ENCODE measurements at places on chromosomes 5 and 9.

- DNase-seq: no peak
Observed at GRCh38 chr5:8851101-8851500, 694.8 kb downstream of the SEMA5A start.

GRCh38 chr5:140628711-140629110 is 4.3 kb downstream of the CD14 start:
- DNase-seq: no peak

- no peak for DNase-seq
Observed at GRCh38 chr5:36369219-36369690, 67.6 kb upstream of the RANBP3L start.

DNA sequence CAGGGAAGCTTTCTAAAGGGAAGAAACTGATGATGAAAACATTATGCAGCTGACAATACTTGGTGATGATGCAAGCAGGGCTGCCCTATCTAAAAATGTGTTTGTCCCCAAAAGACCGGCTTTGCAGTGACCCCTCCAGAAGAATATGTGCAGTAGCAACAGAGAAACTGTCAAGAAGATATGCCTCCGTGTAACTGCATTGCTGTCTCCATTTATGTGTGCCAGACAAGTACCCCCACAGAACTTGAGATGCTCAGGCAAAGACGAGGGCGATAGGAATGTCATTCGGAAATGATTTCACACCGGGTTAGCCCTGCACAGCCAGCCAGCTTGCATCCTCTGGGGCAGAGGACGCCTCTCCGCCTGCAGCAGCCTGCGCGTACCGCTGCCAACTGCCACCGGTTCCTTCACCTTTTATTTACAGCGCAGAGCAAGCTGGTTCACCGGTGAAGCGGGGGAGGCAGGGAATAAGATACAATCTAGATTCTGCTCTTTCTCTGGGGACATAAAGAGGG is 2.0 kb downstream of the GABBR2 start:
- DNase-seq: no peak

GRCh38 chr5:181281984-181282316 is 21.0 kb upstream of the TRIM52 start:
- DNase-seq: no peak

Data from amygdala (tissue), 56 donors.